ENCODE measurements at places on chromosomes 16 and 17.

DNA sequence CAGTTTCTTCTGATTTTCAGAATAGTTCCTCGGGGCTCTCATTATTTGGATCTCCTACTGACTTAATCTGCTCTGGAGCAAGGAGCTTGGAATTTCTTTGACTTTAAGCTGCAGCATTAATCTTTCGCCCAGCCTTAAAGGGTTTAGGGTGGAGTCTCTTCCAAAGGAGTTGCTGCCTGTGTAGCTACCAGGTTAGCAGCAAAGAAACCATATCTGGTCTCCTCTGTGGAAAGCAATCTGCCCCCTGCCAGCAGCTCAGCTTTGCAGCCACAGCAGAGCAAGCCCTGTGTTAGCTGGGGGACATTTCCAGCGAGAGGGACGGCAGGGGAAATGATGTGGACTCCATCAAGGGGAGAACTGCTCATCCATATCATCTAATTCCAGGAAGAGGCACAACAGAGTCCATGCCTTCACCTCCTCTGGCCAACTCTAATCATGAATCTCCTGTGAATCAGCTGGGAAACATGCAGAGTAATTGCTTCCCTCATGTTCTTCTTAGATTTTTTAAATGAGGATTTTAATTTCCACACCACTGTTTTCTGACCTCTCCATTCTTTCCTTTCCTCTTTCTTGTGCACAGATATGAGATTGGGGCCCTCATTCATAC is 827.6 kb upstream of the CA10 start:
- DNase-seq, result no peak

DNA sequence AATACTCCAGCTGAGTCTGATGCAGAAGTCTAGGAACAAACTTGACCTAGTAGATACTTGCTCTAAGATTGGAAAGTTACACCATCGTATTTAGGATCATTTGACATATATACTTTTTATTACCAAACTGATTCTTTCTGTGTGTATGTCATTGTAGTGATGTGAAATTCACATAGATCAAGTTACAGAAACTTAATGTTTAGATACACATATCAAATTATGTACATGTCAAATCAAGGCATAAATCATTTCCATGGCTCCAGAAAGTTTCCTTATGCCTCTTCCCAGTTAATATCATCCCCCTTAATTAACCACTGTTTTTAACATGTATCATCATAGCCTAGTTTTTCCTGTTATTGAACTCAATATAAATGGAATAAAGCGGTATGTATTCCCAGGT is 292.0 kb upstream of the CDH11 start:
- DNase-seq, result no peak

GRCh38 chr17:21194226-21194625 is 19.7 kb downstream of the TMEM11 start:
- DNase-seq, result no peak

DNA sequence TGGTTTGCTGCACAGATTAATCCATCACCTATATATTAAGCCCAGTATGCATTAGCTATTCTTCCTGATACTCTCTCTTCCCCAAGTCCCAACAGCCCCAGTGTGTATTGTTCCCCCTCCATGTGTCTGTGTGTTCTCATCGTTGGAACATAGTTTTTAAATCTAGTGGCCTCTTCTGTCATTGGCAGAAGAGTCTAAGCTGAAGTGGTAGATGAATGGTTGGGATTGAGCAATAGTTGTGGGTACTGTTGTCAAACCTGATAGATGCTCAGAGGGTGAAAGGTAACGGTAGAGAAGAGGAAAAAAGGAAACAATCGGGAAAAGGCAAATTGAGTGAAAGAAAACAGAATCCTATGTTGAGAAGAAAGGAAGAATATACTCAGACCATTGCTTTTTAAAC is 29.9 kb downstream of the MAP3K3 start:
- DNase-seq, result no peak

DNA sequence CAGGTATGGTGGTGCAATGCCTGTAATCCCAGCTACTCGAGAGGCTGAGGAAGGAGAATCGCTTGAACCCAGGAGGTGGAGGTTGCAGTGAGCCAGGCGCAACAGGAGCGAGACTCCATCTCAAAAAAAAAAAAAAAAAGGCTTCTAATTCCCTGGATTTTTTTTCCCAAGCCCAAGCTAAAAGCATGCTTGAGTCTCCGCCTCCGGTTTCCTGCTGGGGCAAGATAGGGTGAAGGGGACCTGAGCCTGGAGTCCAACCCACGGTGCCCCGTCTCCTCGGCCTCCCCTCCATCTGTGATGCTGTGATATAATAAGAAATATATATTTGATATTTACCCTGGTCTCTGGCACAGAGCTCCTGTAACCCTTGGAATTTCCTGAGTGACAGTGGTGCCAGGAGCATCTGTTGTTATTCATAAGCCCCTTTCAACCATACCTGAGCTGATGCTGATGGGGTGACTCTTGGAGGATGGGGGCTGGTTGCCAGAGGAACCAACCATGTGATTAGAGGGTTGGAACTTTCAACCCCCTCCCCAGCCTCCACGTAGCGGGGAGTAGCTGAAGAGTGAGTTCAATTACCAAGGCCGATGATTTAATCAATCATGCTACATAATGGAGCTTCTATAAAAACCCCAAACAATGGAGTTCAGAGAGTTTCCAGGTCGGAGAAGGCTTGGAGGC is 12.8 kb upstream of the TNK1 start:
- DNase-seq, result no peak

DNA sequence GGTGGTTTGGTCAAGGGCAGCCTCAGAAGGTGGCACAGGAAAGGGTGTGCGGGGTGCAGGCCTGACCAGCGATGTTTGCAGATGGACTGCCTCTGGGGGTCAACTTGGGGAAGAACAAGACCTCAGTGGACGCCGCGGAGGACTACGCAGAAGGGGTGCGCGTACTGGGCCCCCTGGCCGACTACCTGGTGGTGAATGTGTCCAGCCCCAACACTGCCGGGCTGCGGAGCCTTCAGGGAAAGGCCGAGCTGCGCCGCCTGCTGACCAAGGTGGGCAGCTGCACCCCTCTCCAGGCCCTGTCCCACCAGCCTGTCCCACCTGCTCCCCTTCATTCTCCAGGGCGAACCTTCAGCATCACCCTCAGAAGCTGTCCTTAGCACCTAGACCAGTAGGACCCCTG is 12.5 kb downstream of the DHODH start:
- no peak for DNase-seq

GRCh38 chr16:1492923-1493745 is at the start of gene TELO2:
Gene TELO2 (plus strand): TSS chr16:1493360. CDS start chr16:1494282, 922 bp downstream.
- DNase-seq, result no peak

GRCh38 chr17:82345151-82345976 is 11.8 kb upstream of the SECTM1 start:
- no peak for DNase-seq

DNA sequence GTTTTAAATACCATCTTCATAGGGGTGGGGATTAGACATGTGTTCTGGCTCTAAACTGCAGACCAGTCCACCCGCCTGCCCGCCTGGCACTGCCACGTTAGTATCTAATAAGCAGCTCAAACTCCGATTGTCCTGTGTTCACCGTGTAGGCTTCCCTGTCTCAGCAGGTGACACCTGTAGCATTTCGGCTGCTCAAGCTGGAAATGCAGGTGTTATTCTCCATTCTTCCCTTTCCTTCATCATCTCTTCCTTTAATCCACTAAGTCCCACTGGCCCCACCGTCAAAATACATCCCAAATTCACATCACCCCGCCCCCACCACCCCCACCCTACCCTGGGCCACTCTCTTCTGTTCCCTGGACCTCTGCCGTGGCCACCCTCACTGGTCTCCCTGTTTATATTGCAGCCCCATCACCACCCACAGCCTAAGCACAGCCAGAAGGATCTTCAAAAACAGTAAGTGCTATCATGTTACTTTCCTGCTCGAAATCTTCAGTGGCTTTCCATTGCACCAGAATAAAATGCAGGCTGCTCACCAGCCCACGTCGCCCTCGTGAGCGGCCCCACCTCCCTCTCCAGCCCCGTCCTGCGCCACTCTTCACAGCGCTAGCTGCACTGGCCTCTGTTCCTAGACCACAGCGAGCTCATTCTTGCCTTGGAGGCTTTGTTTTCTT is 65.1 kb downstream of the RTN4RL1 start:
- DNase-seq, result no peak

GRCh38 chr17:45756266-45756991 is 27.7 kb upstream of the CRHR1 start:
- no peak for DNase-seq

DNA sequence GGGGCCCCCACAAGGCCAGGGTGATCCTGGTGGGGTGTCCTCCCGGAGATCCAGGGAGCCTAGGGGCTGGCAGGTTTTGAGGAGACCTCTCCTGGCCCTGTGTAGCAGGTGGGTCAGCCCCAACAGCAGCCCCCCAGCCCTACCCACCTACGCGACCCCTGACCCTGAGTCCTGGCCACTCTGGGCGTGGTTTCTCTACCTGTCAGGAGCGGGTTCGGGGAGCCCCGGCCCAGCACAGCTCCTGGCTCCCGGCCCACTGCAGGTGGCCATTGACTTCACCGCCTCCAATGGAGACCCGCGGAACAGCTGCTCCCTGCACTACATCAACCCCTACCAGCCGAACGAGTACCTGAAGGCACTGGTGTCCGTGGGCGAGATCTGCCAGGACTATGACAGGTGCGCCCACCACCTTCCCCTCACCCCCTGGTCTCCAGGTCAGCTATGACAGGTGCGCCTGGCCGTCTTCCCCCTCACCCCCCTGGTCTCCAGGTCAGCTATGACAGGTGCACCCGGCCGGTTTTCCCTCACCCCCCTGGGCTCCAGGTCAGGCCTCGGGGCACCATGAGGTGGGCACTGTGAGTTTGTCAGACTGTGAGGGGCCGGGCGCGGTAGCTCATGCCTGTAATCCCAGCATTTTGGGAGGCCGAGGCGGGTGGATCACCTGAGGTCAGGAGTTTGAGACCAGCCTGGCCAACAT is 13.0 kb downstream of the CPNE7 start:
- no peak for DNase-seq

DNA sequence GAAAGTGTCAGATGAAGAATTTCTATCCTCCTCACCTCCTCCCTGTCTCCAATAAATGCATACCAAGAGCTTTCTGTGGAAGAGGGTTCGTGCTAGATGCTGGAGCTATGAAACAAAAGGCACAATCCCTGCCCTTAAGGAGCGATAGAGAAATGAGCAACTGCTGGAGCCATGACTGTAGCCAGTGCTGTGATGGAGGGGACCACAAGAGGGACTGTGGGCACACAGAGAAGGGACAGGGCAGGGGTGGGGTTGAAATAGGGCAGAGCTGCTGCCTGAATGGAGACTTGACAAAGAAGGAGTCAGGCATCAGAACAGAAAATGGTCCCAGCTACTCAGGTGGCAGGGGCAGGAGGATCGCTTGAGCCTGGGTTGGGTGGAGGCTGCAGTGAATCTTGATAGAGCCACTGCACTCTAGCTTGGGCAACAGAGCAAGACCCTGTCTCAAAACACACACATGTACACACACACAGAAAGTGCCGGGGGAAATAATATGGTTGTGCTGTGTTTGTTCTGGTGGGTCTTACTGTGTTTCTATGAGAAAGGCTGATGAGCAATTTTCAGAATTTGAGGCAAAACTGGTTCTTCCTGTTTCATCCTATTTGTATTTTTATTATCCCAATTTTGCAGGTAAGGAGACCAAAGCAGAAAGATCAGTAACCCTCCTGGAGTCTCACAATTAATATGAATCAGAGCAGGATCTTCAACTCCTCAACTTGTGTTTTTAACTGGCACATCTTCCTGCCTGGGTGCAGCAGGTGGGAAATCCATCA is 16.5 kb downstream of the TMEM98 start:
- DNase-seq, result no peak

Data from esophagus squamous epithelium (tissue), 5 donors.